HCT116 (cell line): ENCODE measurements at places on chromosomes 11 and 22. TPM values are rescaled to one million over a fixed set of nuclear protein-coding genes. Genes with fewer than 3 reads are reported as not detected.

The PICALM gene
- total RNA-seq, result 90.6 TPM

DNA sequence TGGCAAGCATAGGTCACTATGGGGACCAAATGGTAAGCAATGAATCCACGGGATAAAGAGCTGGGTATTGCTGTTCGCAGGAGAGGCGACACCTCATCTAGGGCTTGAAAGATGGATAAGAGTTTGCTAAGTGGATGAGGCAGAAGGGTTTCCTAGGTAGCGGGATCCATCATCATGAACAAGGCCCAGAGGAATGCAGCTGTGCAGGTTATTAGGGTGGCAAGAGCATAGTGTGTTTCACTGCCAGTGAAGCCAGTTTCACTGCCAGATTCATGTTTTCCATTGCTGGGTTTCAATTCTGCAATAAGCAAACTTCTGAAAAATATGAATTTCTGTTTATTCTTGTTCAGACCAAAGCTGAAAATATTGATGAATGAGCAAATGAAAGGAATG is 27.2 kb downstream of the WEE1 start:
- peak; percentile 35 for DNase-seq
- no peaks in the 10 kb centered on the region for H3K27me3 ChIP-seq
- H3K36me3 ChIP-seq, result no peaks in the 10 kb centered on the region

GRCh38 chr11:19508165-19508564 is 204.5 kb upstream of the NAV2 start:
- H3K4me3 ChIP-seq, result no peak overlapping the region
- H3K4me1 ChIP-seq, result peaks cover 8% of the 10 kb centered on the region
- no peaks in the 10 kb centered on the region for H3K36me3 ChIP-seq
- no peak for DNase-seq
- peaks cover 65% of the 10 kb centered on the region for H3K27me3 ChIP-seq

DNA sequence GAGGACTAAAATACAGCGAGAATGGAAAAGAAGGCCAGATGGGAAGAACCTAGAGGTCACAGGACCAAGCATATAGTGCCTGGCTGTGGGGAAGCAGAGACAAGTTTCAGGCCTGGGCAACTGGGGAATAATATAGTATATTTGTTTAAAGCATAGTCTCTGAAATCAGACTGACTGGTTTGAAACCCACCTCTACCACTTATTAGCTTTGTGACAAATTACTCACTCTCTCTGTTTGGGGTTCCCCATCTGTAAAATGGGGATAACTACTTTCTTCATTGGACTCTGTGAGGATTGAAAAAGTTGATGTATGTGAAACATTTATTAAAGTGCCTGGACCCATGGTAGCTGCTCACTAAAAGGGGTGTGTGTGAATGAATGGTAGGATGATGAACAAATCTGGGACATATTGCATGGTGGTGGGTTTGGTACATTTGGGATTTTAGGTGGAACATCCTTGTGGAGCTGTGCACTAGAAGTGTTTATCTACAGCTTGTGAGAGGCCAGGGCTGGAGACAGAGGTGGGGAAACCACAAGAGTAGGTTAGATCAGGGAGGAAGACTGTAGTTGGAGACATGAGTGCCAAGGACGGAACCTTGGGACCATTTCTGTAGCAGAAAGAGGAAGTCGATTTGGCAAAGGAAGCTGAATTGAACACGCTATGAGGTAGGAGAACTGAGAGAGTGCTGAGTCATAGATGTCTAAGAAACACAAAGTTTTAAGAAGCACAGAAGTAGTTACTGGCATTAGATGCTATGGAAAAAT is 52.6 kb downstream of the SWAP70 start:
- no peaks in the 10 kb centered on the region for H3K4me1 ChIP-seq
- no peaks in the 10 kb centered on the region for H3K27me3 ChIP-seq
- H3K36me3 ChIP-seq, result no peaks in the 10 kb centered on the region

- H3K27ac ChIP-seq, result peak overlapping the region; percentile 45
- peaks cover 48% of the 10 kb centered on the region for H3K4me1 ChIP-seq
- H3K27me3 ChIP-seq, result no peaks in the 10 kb centered on the region
- no peak overlapping the region for H3K4me3 ChIP-seq
- H3K36me3 ChIP-seq, result peaks cover 22% of the 10 kb centered on the region
Observed at GRCh38 chr11:765025-765801, 12.1 kb downstream of the GATD1 start.
